Left lung (tissue), 14 donors: ENCODE measurements at places on chromosomes 3 and 15. TPM values are rescaled to one million over a fixed set of nuclear protein-coding genes. Genes with fewer than 3 reads are reported as not detected.

CASR gene
- 0.16 TPM for total RNA-seq

MORC1 gene
- not detected for total RNA-seq

PLXND1 gene
- total RNA-seq = 198 TPM

VILL gene
- total RNA-seq = 29.0 TPM

NR1I2 gene
- 0.12 TPM for total RNA-seq

ATP2B2 gene
- not detected for total RNA-seq

LTK gene
- 1.8 TPM for total RNA-seq

WDR72 gene
- total RNA-seq = 0.73 TPM

CD96 gene
- total RNA-seq = 2.9 TPM

GOLGA8T gene
- total RNA-seq = not detected

DNA sequence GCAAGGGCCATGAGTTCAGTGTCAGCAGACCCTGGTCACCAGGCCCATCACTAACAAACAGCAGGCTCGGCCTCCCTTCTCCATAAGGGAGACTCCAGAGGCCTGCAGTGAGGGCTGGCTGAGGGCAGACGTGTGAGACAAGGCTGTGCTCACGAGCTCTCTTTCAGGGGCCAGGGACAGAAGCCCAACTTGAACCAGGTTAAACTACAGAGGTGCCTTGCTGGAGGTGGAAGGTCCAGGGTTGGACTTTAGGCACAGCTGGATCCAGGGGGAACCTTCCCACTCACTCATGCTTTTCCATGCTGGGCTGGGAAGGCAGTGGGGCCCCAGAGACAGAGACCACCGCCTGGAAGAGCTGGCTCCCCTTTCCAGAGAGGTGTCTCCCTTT, 19.0 kb downstream of the CFAP100 start:
- H3K4me1 ChIP-seq = no peaks in the 10 kb centered on the region
- DNase-seq = no peak
- H3K4me3 ChIP-seq = no peak overlapping the region
- no peak overlapping the region for H3K27ac ChIP-seq
- peaks cover 10% of the 10 kb centered on the region for H3K27me3 ChIP-seq

DNA sequence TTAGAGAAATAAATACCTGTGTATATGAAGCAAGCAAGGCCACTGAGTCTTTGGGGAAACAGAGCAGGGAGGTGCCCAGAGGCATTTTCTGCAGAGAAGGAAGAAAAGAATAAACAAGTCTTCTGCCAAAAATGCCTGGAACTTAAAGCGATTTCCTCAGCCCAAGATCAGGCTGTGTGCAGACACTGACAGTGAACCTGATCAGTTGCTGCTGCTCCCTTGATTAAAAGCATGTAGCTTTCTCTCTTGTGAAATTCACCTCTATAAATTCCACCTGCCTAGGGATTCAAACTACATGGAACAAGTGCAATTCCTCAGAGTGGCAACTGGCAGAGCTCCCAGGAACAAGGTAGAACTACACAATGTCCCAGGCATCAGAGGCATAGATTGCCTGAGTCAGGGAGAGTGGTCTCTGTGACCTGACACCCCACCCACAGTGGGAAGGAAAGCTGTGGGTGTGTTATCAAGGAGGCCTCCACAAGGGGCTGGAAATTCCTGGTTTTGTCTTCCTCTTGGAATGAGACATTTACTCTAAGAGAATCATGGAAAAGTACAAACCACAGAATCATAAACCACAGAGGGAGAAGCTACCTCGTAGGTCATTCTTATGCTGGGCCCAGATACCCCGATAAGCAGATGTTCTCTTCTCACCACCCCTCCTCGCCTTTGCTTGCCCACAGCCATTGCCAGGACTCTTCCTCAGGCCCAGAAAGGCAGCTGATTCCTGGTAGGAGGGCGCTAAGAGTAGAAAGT, 1.8 kb upstream of the ZBTB38 start:
- peaks cover 31% of the 10 kb centered on the region for H3K4me1 ChIP-seq
- DNase-seq = no peak
- no peaks in the 10 kb centered on the region for H3K27me3 ChIP-seq
- no peaks in the 10 kb centered on the region for H3K36me3 ChIP-seq
- H3K4me3 ChIP-seq = no peak overlapping the region

GRCh38 chr3:195511136-195511535, 32.0 kb downstream of the PPP1R2 start:
- H3K4me1 ChIP-seq = peaks cover 18% of the 10 kb centered on the region
- peaks cover 49% of the 10 kb centered on the region for H3K36me3 ChIP-seq
- no peak overlapping the region for H3K4me3 ChIP-seq
- no peak overlapping the region for H3K27ac ChIP-seq
- no peak for DNase-seq

DNA sequence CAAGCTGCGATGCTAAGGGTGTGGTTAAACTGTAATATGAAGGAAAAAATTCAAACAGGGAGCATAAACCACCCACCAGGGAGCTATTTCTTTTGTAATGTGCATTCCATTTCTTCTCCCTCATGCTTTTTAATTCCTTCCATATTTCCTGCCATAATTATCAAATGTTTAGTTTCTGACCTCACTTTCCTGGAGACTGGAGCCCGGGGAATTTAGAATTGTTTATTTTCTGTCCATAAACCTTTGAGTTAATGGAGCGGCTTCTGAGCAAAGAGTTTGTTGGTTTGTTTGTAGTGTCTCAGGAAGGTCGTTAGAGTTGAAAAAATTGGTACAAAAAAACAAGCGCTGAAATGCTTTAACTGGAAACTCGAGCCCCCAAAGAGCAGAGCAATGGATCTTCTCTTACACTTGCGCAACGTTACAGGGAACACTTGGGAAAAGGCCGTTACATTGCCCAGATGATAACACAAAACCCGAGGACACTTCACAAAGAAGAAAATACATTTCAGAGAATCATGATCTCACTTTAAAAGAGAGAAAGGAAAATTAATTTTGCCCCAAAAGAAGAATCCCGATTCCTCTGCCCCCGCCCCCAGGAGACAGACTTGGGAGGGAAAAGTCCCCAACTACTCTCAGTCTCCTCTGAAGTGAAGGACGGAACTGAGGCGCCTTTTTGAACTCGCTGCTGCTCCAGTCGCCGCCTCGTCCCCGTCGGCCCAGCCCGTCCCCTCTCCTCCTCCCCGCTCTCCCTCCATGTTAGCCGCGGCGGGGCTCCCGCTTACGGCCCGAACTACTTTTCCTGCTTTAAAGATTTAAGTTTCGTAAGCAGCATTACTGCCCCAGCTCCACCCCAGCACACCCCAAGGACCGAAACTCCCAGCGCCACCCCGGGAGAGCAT, 842 bp downstream of the FSTL1 start:
- no peaks in the 10 kb centered on the region for H3K27me3 ChIP-seq
- DNase-seq = peak; percentile 76
- H3K4me1 ChIP-seq = peaks cover 9% of the 10 kb centered on the region
- H3K36me3 ChIP-seq = no peaks in the 10 kb centered on the region
- peak overlapping the region; percentile 52 for H3K4me3 ChIP-seq

DNA sequence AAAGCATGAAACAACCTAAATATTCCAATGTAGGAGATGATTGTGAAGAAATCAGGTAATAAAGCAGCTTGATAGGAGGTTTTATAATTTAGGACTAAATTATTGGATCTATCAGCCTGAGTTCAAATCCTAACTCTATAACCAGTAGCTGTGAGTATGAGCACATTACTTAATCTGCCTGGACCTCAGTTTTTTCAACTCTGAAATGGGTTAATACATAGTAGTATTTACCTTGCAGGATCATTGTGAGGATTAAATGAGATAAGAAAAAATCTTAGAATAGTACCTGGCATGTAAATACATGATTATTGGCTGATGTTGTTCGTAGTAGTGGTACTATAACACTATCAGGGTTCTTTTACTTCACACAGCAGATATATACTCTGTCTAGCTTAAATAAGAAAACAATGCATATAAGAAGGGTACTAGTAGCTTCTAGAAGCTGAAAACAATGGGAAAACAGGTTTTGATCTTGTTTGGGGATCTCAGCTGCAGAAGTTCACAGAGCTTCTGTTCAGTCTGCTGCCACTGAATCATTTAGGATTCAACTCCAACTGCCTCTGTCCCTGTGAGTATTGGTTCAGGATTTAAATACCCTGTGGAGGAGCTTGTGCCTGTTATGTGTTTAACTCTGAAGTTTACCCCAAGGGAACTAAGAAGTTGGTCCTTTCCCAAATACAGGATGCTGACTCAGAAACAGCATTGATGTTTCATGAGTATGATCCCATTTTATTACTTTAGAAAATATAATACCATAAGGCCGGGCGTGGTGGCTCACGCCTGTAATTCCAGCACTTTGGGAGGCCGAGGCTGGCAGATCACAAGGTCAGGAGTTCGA, 34.2 kb downstream of the KAT2B start:
- no peaks in the 10 kb centered on the region for H3K36me3 ChIP-seq
- H3K27me3 ChIP-seq = no peaks in the 10 kb centered on the region
- no peak overlapping the region for H3K4me3 ChIP-seq

- H3K4me1 ChIP-seq = no peaks in the 10 kb centered on the region
- no peak for DNase-seq
- no peaks in the 10 kb centered on the region for H3K36me3 ChIP-seq
- no peak overlapping the region for H3K4me3 ChIP-seq
These were observed 158.9 kb downstream of the NUP210 start for GRCh38 chr3:13261104-13261830.

DNA sequence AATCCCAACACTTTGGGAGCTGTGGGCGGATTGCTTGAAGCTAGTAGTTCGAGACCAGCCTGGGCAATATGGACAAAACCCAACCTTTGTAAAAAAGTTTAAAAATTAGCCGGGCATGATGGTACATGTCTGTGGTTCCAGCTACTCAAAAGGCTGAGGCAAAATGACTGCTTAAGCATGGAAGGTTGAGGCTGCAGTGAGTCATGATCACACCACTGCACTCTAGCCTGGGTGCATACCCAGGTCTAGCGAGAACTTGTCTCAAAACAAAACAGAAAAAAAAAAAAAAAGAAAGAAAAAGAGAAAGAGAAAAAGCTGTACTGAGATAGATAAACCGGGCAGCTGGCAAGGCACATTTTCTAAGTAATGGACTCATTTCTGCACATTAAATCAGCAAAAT, 10.6 kb downstream of the ARPP19 start:
- no peaks in the 10 kb centered on the region for H3K4me1 ChIP-seq
- no peaks in the 10 kb centered on the region for H3K27me3 ChIP-seq
- no peak overlapping the region for H3K4me3 ChIP-seq
- DNase-seq = no peak
- no peaks in the 10 kb centered on the region for H3K36me3 ChIP-seq

DNA sequence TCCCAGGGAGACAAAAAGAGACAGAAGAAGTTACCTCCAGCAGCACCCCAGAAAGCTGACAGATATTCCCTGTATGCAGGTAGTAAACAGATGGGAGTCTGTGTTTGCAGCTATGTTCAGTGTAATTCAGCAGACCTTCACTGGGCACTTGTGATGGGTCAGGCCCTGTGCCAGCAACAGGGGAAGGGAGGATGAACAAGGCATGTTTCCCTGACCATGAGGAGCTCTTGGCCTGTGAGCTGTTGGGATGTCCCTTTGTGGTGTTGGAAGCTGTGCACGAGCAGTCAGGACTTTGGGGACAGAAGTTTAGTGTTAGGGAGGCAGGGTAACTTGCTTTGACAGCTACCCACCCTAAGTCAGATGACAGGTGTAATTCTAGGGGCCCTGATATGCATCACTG, 106.0 kb upstream of the TRIM42 start:
- H3K27me3 ChIP-seq = no peaks in the 10 kb centered on the region
- H3K36me3 ChIP-seq = no peaks in the 10 kb centered on the region
- H3K27ac ChIP-seq = no peak overlapping the region
- no peak for DNase-seq

GRCh38 chr3:142029791-142030190, 119.6 kb downstream of the TFDP2 start:
- peak overlapping the region; percentile 7 for H3K27ac ChIP-seq
- no peaks in the 10 kb centered on the region for H3K36me3 ChIP-seq
- no peaks in the 10 kb centered on the region for H3K27me3 ChIP-seq
- peaks cover 30% of the 10 kb centered on the region for H3K4me1 ChIP-seq

DNA sequence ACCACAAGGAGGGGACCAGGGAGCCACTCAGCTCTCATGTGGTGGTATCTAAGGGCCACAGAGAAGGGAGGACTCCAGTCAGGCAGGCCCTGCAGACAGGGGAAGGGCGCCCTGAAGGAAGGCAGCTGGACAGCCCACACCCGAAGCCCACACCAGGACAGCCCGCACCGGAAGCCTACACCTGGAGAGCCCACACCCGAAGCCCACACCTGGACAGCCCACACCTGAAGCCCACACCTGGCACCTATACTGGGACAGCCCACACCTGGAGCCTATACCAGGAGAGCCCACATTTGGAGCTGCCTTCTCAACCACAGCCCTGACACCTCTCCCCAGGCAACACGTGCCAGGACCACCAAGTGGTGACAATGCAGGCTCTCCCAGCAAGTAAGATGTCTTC, 11.7 kb downstream of the TPRA1 start:
- no peak overlapping the region for H3K4me3 ChIP-seq
- no peak for DNase-seq
- H3K4me1 ChIP-seq = peaks cover 26% of the 10 kb centered on the region
- H3K27me3 ChIP-seq = no peaks in the 10 kb centered on the region
- no peak overlapping the region for H3K27ac ChIP-seq
- peaks cover 58% of the 10 kb centered on the region for H3K36me3 ChIP-seq

DNA sequence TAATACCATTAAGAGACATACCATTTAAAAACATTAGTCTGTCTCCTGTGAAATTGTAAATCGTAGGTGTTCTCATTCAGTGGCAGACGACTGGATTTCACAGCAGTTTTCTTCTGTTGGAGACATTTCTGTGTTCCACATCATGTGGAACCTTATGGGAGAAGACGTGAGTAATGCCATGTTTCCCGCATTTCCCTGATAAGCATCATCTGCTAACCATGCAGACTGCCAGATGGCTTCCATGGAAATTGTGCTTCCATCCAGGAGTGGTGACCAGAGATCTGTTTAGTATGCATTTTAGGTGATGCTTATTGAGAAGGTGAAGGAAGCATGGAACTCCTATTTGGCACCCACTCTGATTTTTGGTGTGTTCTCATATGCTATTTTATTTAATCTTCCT, 28.4 kb upstream of the ST3GAL6 start:
- no peak overlapping the region for H3K4me3 ChIP-seq
- H3K4me1 ChIP-seq = peaks cover 10% of the 10 kb centered on the region
- H3K27ac ChIP-seq = no peak overlapping the region
- H3K36me3 ChIP-seq = no peaks in the 10 kb centered on the region

GRCh38 chr15:92322566-92323355, 70.9 kb upstream of the ST8SIA2 start:
- no peak overlapping the region for H3K4me3 ChIP-seq
- no peaks in the 10 kb centered on the region for H3K36me3 ChIP-seq
- DNase-seq = no peak
- H3K4me1 ChIP-seq = no peaks in the 10 kb centered on the region
- H3K27me3 ChIP-seq = peaks cover 5% of the 10 kb centered on the region

- H3K4me3 ChIP-seq = no peak overlapping the region
- H3K27me3 ChIP-seq = no peaks in the 10 kb centered on the region
- no peak for DNase-seq
- H3K27ac ChIP-seq = no peak overlapping the region
These were observed 37.6 kb downstream of the MTMR10 start for GRCh38 chr15:30953731-30954378.
